ENCODE measurements at places on chromosomes 3 and 15. TPM values are rescaled to one million over a fixed set of nuclear protein-coding genes. Genes with fewer than 3 reads are reported as not detected.

Gene SLC9C1
- not detected for polyA plus RNA-seq

Gene SH3GL3
- not detected for polyA plus RNA-seq

- DNase-seq = peak; percentile 55
Observed at GRCh38 chr15:44193651-44194322, 1.3 kb downstream of the FRMD5 start.

GRCh38 chr15:25180606-25181292 is 226.0 kb downstream of the SNRPN start:
- DNase-seq = no peak

DNA sequence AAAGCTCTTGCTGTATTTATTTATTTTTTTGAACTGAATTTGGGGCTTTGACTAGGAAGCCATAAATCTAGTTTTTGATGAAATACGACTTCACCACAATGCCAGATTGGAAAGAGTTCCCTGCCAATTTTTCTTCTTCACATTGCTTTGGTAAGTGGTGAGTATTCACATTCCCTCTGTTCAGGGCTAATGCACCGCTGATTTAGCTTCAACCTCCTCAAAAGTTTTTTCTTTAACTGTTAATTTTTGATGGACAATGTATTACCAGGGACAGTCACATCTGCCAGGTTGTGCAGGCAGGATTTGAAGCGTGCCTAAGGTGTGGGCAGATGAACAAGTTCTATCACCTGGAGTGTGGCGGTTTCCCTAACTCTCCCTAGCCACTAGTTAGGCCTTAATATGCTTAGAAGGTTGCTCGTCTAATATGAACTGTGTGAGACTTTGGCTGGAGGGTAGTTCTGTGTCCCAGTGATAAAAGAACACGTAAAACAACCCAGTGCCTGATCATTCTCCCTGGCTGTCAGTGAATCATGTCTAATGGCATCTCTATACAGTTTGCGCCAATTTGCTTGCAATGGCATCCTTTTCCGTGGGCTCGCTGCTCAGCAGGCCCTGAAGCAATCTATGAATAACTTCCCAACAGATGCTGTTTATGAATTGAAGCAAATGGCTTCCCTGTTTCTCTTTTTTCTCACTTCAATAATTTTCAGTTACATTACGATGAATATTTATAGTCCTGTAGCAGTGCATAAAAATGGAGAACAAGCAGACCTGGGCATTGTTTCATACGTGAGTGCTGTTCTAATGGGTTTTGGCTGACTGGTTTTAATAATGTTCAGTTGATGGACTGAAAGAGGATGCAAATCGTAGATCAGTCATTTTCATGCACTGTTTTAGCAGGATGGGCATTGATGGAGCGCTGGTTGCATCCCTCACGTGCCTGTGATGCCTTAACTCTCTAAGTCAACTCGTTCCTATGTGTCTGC is 243.2 kb upstream of the SUCLG2 start:
- no peak for DNase-seq

GRCh38 chr3:63034101-63034500 is 158.9 kb upstream of the CADPS start:
- DNase-seq = no peak

DNA sequence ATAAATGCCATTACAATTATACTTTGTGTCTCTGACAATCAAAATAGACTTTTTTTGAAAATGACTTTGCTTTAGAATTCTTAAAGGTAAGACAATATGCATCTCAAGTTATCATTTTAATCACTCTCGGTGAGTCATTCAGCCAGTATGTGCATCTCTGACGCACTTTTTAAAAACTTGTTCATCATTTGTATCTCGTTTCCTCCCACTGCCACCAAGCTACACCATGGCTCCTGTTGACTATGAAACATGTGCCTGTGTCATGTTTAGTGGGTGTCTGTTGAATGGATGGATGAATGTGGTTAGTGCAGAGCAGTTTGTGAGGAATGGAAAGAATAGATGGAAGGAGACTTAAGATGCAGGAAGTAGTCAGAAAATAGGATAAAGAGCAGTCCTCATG is 68.6 kb downstream of the ARPP21 start:
- DNase-seq = no peak

GRCh38 chr3:111548092-111548491 is 6.1 kb downstream of the CD96 start:
- DNase-seq = no peak

- peak; percentile 88 for DNase-seq
Observed at GRCh38 chr3:107235928-107236315, 141.3 kb upstream of the CCDC54 start.

Measured in endothelial cell of umbilical vein (primary cell).